ENCODE measurements at places on chromosomes 2 and 18.

GRCh38 chr2:85656468-85656867, 11.5 kb downstream of the SFTPB start:
- no peak for DNase-seq

DNA sequence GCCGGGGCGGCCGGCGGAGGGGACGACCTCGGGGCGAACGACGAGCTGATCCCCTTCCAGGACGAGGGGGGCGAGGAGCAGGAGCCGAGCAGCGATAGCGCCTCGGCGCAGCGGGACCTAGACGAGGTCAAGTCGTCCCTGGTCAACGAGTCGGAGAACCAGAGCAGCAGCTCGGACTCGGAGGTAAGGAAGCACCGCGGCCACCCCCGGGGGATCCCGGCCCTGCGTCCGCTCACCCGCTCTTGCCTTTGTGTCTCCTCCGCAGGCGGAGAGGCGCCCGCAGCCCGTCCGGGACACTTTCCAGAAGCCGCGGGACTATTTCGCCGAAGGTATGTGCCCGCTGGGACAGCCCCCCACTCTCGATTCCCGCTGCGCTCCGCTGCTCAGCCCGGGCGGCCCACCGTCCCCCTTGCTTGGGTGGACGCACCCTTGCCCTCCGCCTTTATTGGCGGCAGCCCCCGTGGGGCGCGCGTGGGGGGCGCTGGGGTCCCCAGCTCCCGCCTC, 611 bp downstream of the TCF7L1 start:
- no peak for DNase-seq

GRCh38 chr2:217643789-217644301, 358.9 kb downstream of the TNS1 start:
- no peak for DNase-seq

DNA sequence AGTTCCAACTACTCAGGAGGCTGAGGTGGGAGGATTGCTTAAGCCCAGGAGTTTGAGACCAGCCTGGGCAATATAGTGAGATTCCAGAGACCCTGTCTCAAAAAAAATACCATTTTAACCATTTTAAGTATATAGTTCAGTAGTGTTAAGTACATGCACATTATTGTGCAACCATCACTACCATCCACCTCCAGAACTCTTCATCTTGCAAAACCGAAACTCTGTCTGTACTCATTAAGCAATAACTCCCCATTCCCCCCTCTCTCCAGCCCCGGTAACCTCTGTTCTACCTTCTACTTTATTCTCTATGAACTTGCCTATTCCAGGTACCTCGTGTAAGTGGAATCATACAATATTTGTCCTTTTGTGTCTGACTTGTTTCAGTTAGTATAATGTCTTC, 86.4 kb downstream of the GFPT1 start:
- no peak for DNase-seq
